ENCODE measurements at places on chromosomes 7 and 10.

GRCh38 chr7:7772397-7772821 is 54.0 kb upstream of the RPA3 start:
- DNase-seq = no peak

- DNase-seq = no peak
Observed at GRCh38 chr10:60871215-60871614, 72.8 kb downstream of the RHOBTB1 start.

GRCh38 chr7:114784177-114784576 is 137.7 kb upstream of the MDFIC start:
- no peak for DNase-seq

- no peak for DNase-seq
Observed at GRCh38 chr10:11386044-11386443, 225.4 kb downstream of the USP6NL start.

- no peak for DNase-seq
Observed at GRCh38 chr10:5365928-5366327, 1.2 kb downstream of the UCN3 start.

DNA sequence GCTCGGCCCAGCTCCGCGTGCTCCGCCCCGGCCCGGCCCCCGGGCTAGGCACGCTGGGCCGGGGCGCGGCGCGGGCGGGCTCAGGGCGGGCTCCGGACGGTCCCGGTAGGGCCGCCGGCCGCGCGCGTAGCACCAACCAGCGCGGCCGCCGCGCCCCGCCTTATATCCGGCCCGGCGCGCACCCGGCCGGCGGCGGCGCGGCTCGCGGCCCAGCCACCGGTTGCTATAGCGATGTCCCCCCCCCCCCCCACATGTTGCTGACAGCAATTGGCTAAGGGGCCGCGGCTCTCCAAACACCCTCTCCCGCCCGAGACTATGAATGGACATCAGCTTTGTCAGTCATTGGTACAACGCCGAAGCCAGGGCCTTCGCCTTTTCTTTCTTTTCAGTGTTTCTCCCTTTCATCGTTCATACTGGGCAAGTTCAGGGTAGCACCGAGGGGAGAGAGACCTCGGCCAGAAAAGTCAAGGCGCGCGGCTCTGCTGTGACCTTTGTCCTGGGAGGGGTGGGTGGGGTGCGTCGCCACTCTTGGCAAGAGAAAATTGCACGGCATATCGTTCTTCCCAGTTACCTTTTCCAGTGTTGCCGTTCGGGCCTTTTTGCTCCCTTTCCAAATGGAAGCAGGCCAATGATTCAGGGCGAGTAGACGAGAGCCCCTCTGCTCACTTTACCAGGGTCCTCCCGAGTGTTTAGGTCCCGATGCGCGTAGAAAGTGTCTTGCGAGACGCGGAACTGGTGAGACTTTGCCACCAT is 354.2 kb downstream of the DNAJB6 start:
- no peak for DNase-seq

GRCh38 chr7:16420329-16420648 is 1.0 kb downstream of the CRPPA start:
- DNase-seq = no peak

- no peak for DNase-seq
Observed at GRCh38 chr7:87567052-87567451, 33.6 kb downstream of the ABCB1 start.

DNA sequence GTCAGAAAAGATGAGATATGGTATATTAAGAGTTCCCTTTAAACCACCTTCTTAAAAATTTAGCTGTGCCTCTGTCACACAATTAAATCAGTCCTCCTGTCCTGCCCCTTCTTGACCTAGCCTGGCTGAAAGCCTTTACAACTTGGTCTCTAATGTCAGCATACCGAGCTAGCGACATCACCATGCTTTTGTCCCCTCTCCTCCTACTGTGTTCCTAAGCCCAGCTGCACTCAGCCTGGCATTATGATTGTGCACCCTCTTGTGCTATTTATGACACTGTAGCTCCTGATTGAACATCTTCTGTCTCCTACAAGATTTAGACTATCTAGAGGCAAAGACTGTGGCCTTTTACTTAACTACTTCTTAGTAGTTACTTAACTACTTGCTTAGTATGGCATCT is 29.2 kb downstream of the TDRD1 start:
- DNase-seq = no peak

GRCh38 chr7:119688831-119689230 is 584.1 kb upstream of the KCND2 start:
- no peak for DNase-seq

DNA sequence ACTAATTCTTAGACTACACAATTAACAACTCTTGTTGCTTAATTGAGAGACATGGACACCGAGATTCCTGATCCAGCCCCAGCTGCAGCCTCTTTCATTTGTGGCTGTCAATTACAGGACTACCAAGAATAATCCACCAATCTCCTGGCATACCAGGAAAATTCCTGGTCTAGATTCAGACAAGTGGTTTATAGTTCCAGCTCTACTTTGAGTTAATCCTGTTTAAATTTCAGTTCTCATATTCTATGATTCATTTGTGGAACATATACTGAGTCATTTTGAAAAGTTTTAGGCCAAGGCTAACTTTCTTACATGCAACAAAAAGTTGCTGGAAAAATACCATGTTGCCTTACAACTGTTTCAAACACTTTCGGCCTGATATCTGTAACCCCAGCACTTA is 253.5 kb downstream of the MAGI2 start:
- DNase-seq = no peak

DNA sequence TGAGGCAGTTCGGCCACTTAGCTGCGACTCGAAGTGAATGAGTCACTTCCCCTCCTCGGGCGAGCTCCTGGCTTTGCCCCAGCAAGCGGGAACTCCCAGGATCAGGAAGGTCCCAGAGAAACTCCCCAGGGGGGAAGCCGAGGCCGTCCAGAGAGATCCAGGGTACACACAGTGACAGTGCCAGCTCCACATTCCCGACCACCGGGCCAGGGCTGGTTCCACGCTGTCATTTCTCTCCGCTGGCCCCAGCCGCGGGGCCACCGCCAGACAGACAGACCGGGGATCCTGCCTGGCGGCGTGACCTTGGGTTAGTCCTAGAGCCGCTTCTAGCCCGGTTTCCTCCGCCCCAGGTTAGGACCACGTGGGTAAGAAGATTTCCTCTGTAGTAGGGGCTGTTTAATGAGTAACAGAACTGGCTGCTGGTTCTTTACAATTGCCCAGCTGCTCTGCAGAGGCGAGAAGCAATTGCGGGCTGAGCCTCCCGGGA is 463 bp upstream of the UPP1 start:
- DNase-seq = no peak

DNA sequence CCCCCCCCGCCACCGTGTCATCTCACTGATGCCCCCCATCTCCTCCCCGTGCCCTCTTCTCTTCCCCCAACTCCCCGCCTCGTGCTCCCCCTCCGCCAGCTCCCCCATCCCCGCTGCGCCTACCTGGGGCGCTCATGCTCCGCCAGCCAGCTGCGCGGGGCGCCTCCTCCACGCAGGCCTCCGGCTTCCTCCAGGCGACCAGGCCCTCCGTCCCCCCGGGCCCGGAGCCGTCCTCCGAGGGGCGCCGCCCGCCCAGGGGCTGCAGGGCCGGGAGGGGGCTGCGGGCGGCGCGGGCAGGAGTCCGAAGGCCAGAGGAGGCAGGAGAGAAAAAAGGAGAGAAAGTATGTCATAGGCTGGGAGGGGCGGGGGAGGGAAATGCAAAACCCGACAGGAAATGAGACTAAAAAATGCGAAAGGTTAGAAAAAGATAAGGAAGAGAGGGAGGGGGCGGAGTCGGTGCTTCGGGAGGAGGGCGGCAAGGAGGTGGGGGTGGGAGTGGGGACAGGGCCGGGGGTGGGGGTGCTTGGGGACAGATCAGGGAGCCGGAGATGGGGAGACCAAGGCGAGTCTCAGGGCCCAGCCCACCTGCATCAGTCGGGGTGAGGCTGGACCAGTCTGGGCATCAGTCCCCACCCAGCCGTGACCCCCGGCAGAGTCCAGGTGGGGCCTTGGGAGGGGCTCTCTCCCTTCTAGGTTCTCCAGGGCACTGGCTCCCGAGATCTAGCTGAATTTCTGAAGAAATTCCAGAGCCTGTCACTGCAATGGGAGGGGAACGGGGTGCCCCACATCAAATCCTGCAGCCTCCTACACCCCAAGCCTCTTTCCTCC is at the start of gene CARD11:
TSS of gene CARD11 (minus strand) at position 324 of the 828 bp plus-strand sequence. CDS start 85,361 bp downstream, outside the sequence.
- DNase-seq = peak; percentile 70

GRCh38 chr7:100124301-100125230 is 2.2 kb upstream of the MBLAC1 start:
- DNase-seq = no peak

DNA sequence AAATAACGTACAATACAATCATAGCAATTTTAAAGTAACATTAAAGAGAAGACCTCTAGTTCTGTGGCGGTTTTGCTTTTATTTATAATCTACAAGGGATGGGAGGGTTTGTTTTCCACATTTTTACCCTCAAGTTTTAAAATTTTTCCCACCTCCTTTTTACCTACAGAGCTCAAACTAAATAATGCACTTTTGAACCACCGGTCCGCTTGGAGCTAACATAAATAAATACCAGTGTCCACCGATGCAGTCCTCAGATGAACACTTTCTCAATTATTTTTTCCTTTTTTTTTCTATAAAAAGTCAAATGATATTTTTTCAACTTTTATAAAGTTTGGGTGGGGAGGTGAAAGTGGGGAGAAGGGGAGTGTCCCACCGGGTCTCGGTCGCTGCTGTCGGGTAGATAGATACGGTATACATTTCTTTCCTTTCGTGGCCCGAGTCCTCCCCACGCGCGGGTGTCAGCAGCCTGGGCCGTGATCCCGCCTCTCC is 3.3 kb downstream of the ZNF503 start:
- no peak for DNase-seq

- DNase-seq = no peak
Observed at GRCh38 chr7:20032741-20033140, 184.4 kb downstream of the MACC1 start.

Measured in activated CD4-positive, alpha-beta T cell treated with anti-CD3 and anti-CD28 coated beads for 4 hours (primary cell).